ENCODE measurements at places on chromosomes 13 and 19. TPM values are rescaled to one million over a fixed set of nuclear protein-coding genes. Genes with fewer than 3 reads are reported as not detected.

- no peak for DNase-seq
Observed at GRCh38 chr19:53372196-53372595, 6.7 kb downstream of the ZNF525 start.

- no peak for DNase-seq
Observed at GRCh38 chr13:100818711-100819110, 144.1 kb upstream of the TMTC4 start.

DNA sequence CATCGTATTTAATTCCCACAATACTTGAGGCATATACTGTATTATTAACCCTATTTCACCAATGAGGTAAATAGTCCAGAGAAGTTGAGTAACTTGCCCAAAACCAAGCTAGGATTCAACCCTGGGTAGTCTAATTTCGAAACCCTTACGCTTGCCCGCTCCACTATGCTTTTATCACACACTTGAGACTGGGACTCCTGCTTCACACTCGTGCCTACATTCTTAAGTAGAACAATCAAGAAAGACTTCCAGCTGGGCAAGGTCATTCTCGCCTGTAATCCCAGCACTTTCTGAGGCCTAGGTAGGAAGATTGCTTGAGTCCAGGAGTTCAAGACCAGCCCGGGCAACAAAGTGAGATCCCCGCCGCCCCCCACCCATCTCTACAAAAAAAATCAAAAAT lies 3.6 kb downstream of the ZNF541 start:
- no peak for DNase-seq

The GMIP gene
- 1.5 TPM for total RNA-seq

GRCh38 chr13:30743319-30744055 lies 8.1 kb downstream of the ALOX5AP start:
- no peak for DNase-seq
